ENCODE measurements at places on chromosomes 2 and 18. TPM values are rescaled to one million over a fixed set of nuclear protein-coding genes. Genes with fewer than 3 reads are reported as not detected.

Gene TEKT4
- not detected for total RNA-seq

DNA sequence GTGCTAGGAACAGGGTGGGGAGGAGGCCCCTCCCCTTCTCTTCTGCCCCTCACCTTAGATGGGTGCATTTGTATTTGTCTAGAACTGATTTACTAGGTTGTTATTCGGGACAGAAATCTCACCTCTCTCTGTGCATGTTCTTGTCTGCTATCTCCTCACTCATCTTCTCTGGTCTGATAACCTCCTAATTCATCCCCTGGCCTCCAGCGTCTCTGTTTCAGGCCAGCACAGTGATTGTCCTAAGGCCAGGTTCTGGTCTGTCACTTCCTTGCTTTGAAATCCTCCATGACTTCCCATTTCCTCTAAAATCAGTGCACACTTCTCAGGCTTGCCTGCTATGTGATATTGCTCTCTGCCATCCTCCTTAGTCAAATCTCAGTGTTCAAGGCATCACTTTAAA lies 58.4 kb downstream of the CELF4 start:
- H3K27ac ChIP-seq = no peak overlapping the region
- DNase-seq = no peak
- no peak overlapping the region for H3K4me3 ChIP-seq

DNA sequence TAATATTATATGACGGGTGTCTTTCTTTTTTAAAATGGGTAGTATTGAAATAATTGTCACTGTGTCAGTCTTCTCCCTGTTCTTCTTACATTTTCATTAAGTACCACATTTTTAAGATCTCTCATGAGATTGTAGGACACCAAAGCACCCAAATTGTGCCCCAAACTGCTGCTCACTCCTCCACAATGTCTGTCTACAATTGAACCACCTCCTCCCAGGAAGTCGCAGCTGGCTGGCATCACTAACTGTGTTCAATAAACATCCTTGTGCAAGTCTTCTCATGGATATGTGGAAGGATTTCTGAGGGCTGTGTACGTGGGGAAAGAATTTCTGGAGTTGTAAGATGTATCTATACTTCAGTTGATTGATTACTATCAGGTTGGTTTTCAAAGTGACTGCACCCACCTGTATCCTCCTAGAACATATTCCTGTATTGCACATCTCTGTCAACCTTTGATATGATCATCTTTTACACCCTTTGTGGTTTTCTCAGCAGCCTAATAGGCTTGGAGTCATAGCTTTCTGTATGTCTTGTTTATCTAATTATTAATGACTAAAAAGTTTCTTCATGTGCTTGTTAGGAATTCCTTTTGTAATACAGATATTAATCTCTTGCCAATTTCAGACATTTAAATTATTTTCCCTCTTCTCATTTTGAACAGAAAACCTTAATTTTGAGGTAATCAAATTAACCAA lies 774.9 kb downstream of the RNF144A start:
- peak overlapping the region; percentile 4 for H3K4me3 ChIP-seq
- peak overlapping the region; percentile 85 for H3K27ac ChIP-seq
- DNase-seq = no peak
- H3K27me3 ChIP-seq = no peaks in the 10 kb centered on the region
- peaks cover 48% of the 10 kb centered on the region for H3K4me1 ChIP-seq

- DNase-seq = no peak
- H3K36me3 ChIP-seq = no peaks in the 10 kb centered on the region
- H3K27ac ChIP-seq = no peak overlapping the region
- H3K4me3 ChIP-seq = no peak overlapping the region
These were observed 477.5 kb downstream of the DPP10 start for GRCh38 chr2:114919985-114920384.

Data from activated CD4-positive, alpha-beta memory T cell treated with anti-CD3 and anti-CD28 coated beads, Interleukin-2, amount 10 ng/mL, durations not matched to agents 7 days and 5 days (primary cell).